ENCODE measurements at places on chromosomes 2 and 18. TPM values are rescaled to one million over a fixed set of nuclear protein-coding genes. Genes with fewer than 3 reads are reported as not detected.

DNA sequence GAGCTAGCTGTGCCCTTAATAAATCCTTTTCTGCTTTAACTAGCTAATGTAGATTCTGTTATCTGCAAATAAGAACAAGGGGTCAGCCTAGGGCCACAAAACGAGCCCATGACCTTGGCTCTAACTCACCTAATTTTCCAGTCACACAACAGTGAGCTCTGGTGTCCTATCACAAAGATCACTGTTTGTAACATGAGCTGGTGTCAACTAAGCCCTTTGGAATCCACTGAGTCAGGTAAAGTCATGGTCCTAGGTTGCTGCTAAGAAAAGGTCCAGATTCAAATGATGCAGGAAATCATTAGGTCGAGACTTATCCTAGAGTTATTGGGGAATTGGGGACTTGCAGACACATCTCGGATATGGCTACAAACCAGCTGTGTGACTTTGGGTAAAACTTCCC lies 49.9 kb downstream of the ST8SIA5 start:
- H3K4me3 ChIP-seq, result no peak overlapping the region
- H3K27ac ChIP-seq, result no peak overlapping the region
- DNase-seq, result no peak
- H3K27me3 ChIP-seq, result no peaks in the 10 kb centered on the region

DNA sequence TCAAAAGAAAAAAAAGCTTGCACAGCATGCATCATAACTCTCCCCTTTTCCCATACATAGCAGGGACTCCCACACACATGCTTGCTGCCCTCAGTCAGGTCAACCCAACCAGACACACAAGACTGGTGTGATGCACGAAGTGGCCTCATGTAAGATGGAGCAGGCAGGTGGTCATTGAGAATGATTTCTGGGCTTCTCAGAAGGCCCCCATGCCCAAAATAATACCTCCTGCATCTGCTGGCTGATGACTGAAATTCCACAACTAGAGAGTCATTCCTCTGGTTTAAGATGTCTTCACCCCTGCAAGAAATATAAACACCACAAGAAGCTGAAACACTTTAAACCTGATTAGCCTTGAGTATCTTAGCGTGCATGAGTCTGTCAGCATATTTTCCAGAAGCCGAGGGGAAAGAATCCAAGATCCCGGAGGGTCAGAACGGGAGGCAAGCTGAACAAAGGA lies 131.1 kb downstream of the AFF3 start:
- no peaks in the 10 kb centered on the region for H3K4me1 ChIP-seq
- H3K4me3 ChIP-seq, result no peak overlapping the region
- H3K27ac ChIP-seq, result no peak overlapping the region
- H3K27me3 ChIP-seq, result no peaks in the 10 kb centered on the region
- no peaks in the 10 kb centered on the region for H3K36me3 ChIP-seq

The GLS gene
- total RNA-seq, result 175 TPM

The VAMP5 gene
- 41.3 TPM for total RNA-seq

The TLX2 gene
- total RNA-seq, result not detected
